A172 (cell line): ENCODE measurements at places on chromosomes 5 and 9.

DNA sequence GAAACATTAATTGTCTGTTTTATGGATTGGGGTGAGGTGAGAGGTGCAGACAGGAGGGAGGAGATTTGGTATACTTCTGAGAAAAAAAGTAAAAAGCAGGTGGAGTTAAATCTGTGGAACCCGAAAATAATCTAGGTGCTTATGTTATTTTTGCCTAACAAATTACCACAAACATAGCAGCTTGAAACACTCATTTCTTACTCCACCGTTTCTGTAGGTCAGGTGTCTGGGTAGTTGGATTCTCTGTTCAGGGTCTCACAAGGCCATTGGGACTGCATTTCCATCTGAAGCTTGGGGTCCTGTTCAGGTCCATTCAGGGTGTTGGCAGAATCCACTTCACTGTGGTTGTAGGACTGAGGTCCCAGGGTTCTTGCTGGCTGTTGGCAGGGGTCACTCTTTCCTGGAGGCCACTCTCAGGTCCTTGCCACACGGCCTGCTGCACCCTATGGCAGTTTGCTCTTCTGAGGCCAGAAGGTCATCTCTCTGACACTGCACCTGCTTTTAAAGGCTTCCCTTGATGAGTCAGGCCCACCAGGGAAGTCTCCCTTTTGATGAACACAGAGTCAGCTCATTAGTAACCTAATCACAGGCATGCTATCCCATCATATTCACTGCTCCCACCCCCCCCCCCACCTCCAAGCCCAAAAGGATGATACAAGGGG is 82.2 kb downstream of the TRIO start:
- DNase-seq, result no peak

GRCh38 chr5:83404182-83404716 is 67.3 kb upstream of the VCAN start:
- DNase-seq, result no peak

GRCh38 chr9:133458643-133459312 is 1.0 kb upstream of the CACFD1 start:
- no peak for DNase-seq

DNA sequence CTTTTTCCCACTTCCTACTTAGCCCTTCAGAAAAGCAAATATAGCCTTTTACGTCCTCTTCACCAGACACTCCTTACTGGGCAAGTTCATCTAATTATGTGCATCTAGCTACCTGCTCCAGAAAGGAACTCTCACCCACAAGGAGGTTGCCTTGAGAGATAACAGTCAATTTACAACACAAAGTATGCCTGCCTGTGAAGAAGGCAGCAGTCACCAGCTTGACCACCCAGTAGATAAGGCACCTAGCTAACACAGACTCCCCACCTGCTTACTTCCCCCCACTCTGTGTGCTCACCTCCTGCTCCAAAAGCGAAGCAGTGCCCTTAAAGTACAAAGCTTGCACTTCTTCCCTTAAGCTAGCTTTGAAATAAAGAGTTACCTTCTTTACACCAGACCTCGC is 111.7 kb upstream of the MRPS30 start:
- no peak for DNase-seq

GRCh38 chr5:56269216-56269927 is 36.2 kb upstream of the ANKRD55 start:
- peak; percentile 22 for DNase-seq
